ENCODE measurements at places on chromosomes 13 and 19.

DNA sequence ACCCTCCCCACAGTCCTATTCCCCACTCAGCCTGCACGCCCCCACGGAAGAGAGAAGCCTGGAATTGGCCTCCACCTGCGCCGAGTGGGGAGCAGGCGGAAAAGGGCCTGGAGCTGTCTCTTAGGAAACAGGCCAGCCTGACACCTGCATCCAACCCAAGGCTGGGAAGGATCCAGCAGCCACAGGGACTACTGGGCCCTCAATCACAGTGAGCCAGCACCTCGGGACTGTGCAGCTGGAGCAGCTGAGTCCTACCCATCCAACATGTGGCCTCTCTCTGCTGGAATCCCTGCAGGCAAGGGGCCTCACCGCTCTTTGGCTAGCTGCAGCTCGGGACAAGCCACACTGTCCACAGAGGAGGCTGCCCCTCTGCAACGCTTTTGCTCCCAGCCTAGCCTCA lies 8.3 kb upstream of the EPHX3 start:
- DNase-seq: no peak

DNA sequence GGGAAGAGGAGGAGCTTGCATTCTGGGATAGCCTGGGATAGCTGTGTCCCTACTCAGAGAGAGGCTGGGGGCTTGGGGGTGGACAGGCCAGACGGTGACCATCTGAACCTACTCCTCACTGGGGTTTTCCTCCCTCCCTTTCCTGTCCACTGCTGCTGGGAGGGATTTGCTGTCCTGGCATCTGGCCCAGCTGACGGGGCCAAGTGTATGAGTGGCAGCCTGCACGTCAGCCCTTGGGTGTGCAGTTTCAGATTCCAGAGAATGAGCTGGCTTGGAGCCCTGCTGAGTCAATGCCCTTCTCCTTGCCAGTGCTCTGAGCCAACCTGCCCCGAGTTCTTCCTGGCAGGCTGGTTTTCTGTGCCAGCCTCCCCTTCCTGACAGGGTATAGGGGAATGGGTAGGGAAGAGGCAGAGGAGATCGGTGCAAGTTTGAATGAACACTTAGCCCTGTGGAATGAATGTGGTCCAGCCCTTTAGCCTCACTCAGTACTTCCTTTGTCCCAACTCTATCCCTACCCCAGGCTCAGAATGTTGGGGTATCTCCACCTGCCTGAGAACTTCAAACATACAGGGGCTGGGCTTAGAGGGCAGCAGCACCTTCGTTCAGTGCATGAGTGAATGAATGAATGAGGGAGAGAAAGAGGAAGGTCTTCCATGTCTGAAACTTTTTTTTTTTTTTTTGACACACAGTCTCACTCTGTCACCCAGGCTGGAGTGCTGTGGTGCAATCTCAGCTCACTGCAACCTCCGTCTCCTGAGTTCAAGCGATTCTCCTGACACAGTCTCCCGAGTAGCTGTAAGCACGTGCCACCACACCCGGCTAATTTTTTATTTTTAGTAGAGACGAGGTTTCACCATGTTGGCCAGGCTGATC lies 1.8 kb upstream of the ANGPTL4 start:
- DNase-seq: peak; percentile 98

DNA sequence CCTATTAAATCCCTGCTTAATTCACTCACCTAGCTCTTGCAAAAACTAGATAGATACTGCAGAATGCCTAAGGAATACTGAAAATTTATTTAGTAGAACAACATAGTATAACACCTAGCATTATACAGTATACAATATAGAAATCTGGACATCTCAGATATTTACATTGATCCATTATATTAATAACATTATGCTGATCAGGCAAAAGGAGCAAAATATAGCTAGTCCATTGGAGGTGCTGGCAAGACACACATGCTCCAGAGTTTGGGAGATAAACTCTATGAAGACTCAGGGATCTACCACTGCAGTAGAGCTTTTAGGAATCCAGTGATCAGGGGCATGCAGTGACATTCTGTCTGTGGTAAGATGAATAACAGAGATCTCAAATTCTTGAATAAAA lies 357.6 kb downstream of the TBC1D4 start:
- no peak for DNase-seq

- DNase-seq: no peak
Observed at GRCh38 chr13:37457612-37458011, 141.0 kb downstream of the POSTN start.

DNA sequence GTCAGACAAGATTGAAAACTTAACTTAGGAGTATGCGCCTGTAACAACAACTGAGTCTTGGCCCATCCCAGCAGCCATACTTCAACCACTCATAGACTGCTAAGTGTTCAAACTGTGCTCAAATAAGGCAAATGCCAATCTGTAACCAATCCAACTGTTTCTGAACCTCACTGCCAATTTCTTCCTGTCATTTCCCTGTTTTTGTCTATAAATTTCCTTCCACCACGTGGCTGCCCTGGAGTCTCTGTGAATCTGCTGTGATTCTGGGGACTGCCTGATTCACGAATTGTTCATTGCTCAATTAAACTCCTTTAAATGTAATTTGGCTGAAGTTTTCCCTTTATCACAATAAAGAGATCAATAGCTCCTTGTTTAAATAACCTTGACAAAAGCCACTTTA lies 50.8 kb upstream of the FREM2 start:
- no peak for DNase-seq

DNA sequence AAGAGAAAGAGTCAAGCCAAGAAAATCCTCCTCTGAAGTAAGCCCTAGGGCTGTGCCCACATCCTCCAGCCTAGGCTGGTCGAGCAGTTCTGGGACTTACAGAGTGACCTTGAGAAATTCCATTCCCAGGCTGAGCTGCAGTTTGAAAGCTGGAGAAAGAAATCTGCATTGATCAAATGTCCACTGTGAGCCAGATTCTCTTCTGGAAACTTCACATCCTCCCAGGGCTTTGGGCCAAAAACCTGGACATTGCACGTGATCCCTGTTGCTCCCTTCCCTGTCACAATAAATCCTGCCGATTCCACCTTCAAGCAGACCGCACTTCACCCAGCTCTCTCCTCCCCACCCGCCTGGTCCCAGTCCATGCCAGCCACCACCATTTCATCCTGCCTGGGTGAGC lies 15.7 kb downstream of the TMEM143 start:
- DNase-seq: peak; percentile 28

GRCh38 chr19:14375055-14375581 lies 6.1 kb upstream of the ADGRE5 start:
- no peak for DNase-seq

GRCh38 chr13:62320129-62321108 lies 904.8 kb upstream of the PCDH20 start:
- no peak for DNase-seq

DNA sequence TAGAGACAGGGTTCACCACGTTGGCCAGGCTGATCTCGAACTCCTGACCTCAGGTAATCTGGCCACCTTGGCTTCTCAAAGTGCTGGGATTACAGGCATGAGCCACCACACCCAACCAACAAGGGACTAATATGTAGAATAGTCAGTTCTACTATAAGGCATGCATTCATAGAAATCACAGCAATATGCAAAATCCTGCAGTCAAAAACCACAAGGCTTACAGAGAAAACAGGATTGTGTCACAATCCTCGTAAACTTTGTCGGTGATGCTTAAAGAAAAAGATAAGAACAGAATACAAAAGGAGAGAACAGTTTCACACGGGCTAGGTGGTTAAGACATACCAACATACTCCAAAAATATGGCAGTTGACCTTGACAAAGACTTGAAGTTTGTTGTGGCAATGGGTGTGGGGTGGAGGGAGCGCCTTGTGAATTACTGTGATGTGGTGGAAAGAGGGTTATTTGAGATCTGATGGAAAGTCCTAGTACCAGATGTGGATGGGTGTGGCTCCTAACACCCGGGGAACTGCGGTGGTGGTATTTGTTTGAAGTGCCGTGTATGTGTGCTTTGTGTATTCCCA lies 12.4 kb downstream of the NOSIP start:
- DNase-seq: no peak

DNA sequence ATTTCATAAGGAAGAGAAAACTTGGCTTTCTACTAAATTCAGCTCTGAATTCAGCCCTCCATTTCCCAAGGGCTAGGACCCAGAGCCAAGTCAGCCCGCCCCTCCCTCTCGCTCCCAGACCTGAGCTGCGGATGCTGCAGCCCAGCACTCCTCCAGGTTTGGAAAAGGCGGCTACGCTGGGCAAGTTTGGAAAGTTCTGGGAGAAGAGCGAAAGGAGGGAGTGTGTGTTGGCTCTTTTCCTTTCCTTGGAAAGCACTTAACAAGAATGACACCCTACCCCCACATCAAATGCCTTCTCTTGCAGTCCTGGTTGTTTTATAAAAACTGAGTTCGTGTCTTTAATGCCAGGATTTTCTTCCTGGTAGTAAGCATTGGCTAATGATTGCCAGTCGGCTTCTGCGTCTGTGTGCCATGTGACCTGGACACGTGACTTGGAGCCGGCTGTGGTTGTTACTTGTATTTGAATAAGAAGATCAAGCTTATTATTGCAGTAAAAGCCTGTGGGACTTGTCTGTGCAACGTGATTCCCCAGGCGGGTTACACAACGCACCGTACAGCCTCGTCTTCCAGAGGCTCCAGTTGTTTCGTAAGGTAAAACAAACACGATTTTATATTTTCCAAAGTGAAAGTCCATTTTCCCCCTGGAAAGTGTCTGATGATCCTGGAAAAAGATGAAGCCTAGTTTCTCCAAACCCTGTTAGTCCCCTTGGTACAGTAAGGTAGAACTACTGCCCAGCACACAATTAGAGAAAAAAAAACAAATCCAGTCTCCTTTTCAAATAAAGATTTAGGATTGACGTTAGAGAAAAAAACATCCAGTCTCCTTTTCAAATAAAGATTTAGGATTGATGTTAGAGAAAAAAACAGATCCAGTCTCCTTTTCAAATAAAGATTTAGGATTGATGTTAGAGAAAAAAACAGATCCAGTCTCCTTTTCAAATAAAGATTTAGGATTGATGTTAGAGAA lies 26.8 kb upstream of the UBE2L5 start:
- DNase-seq: peak; percentile 99

DNA sequence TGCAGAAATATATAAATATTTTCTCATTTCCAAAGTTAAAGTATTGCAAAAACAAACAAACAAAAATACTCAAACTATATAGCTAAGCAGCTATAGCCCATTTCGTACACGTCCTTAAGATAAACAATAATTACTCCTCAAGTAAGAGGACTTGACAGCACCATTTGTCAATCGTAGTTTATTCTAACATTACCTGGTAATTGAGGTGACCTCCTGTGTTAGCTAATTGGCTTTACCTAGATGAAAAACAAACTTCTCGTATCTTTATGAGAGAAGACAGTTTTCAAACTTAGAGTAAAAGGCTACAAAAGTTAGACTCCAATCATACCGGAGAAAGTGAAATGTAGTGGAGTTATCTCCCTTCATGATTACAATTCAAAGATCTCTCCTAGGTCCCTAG lies 1876.1 kb upstream of the PCDH20 start:
- no peak for DNase-seq

GRCh38 chr19:30742406-30742938 lies 370.3 kb downstream of the ZNF536 start:
- no peak for DNase-seq

GRCh38 chr19:49148784-49149651 lies 6.2 kb downstream of the HRC start:
- peak; percentile 99 for DNase-seq

DNA sequence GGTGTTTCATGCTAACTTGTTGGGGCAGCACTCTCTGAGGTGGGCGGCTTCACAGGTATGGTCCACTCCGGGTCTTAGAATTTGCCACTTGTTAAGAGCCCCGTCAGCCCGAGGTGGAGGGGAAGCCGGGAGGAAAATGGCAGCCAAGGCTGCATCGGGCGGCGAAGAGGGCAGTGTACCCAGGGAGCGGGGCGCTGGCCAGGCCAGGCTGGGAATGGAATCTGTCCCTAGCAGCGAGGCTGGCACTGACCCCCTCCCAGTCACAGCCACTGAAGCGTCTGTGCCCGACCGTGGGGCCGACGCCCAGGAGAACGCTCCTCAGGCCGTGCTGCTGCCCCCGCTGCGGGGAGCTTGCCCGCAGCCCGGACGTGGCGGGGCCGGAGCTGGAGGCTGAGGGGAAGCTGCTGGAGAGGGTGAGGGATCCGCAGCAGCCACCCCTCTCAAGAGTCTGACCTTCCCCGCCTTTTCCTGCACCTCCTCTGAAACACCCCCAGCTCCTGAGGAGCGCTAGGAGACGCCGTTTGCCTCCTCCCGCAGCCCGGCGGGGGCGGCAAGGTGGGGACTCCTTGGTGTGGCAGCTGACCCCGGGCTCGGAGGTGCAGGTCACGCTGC lies 313.8 kb upstream of the SPRY2 start:
- DNase-seq: no peak

DNA sequence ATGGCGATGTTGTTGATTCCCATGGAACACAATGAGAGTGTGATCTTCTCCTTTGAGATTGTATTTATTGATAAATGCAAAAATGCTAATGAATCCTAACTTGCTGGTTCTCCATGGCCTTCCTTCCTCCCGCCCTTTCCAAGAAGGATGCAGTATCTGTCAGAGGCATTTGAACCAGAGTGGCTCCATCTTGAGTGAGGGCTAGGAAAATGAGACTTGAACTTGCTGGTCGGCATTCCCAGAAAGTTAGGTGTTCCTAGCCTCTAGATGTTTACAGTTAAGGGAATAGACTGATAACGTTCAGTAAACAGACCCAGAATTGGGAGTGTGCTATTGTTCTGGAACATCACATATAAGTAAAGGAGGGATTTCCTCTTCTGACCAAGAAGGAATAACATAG lies 44.2 kb upstream of the PSG2 start:
- DNase-seq: no peak

DNA sequence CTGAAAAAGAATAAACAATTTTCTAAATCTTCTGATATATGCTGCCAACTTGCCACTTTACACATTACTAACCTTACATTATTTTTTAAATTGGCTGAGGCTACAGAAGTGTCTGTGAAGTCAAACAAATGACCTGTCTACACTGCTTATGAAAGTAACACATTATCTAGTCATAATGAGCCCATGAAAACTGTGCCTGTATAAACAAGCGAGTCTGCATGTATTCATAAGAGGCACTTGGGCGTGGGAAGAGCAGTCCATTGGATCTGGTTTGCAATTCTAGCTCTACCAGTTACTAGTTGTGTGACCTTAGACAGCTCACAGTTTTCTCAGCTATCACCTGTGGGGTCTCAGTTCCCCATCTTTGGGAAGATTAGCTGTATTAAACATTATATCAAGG lies 3.1 kb downstream of the VPS36 start:
- DNase-seq: no peak

DNA sequence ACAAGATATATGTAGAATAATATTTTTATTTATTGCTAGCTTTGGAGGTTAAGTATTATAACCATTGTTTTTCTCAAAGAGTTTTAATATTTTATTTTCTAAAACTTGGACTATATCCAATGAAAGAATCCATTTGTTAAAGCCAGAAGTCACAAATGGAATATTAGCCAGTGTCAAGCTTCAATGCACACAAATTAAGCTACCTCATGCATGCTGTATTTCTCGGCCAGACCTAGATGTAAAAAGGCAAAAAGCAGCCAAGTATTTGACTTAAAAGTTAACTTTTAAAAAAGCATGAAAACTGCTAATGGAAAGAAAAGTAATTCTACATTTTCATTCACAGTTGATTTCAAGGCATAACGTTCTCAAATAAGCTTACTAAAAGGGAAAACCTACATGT lies 160.0 kb upstream of the ATXN8OS start:
- DNase-seq: no peak

Data from prostate gland (tissue), 2 donors.